GM23248 (cell line): ENCODE measurements at places on chromosomes 16 and 17.

DNA sequence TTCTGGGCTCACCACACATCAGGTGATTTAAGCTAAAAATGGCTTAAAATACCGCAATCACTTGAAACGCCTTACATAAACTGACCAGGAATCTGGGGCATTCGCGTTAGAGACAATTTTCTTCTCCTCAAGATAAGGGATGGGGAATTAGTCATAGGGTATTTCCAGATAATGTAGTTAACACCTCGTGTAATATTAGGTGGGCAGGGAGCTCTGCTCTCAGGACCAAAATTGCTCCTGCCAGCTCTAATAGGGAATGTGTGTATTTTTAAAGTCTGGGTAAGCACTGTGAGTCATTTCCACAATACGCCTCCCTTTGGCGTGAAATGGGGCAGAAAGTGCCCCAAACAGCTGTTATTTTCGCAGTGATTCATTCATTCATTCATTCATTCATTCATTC, 408.6 kb downstream of the MAF start:
- no peaks in the 10 kb centered on the region for H3K27me3 ChIP-seq
- H3K4me1 ChIP-seq: no peaks in the 10 kb centered on the region
- H3K36me3 ChIP-seq: no peaks in the 10 kb centered on the region

GRCh38 chr17:42697108-42697811, 14.9 kb downstream of the CNTNAP1 start:
- no peak for DNase-seq
- no peaks in the 10 kb centered on the region for H3K27me3 ChIP-seq
- no peak overlapping the region for H3K4me3 ChIP-seq
- H3K4me1 ChIP-seq: peaks cover 8% of the 10 kb centered on the region; the same call in 1 of the 2 replicates

- no peak overlapping the region for H3K27ac ChIP-seq
- H3K4me1 ChIP-seq: no peaks in the 10 kb centered on the region
- no peak overlapping the region for H3K4me3 ChIP-seq
- no peak for DNase-seq
- no peaks in the 10 kb centered on the region for H3K27me3 ChIP-seq
- peaks cover 17% of the 10 kb centered on the region; the same call in 1 of the 2 replicates for H3K36me3 ChIP-seq
These were observed 18.1 kb downstream of the UBN1 start for GRCh38 chr16:4865231-4865860.

GRCh38 chr16:57743458-57743857, 7.9 kb downstream of the KATNB1 start:
- no peak overlapping the region for H3K27ac ChIP-seq
- H3K36me3 ChIP-seq: no peaks in the 10 kb centered on the region; the same call in 1 of the 2 replicates
- H3K4me3 ChIP-seq: no peak overlapping the region
- H3K4me1 ChIP-seq: no peaks in the 10 kb centered on the region
- no peak for DNase-seq

GRCh38 chr16:87410968-87411367, 18.8 kb downstream of the MAP1LC3B start:
- no peak overlapping the region for H3K27ac ChIP-seq
- DNase-seq: no peak
- no peak overlapping the region for H3K4me3 ChIP-seq
- no peaks in the 10 kb centered on the region for H3K4me1 ChIP-seq
